ENCODE measurements at places on chromosomes 13 and 19.

GRCh38 chr19:39497996-39498797, 550 bp upstream of the DLL3 start:
- no peak for DNase-seq

GRCh38 chr19:34172661-34173192, 423 bp downstream of the LSM14A start:
- DNase-seq = peak; percentile 34

GRCh38 chr13:59230484-59231264, 933.1 kb downstream of the DIAPH3 start:
- no peak for DNase-seq

GRCh38 chr13:44908712-44909111, 80.6 kb downstream of the NUFIP1 start:
- DNase-seq = no peak

- DNase-seq = no peak
These were observed 3.2 kb upstream of the ZNF850 start for GRCh38 chr19:36775768-36776167.

- DNase-seq = no peak
These were observed 13.8 kb downstream of the DDX39A start for GRCh38 chr19:14405380-14405757.

GRCh38 chr13:89749888-89750287, 1597.6 kb upstream of the MIR17HG start:
- no peak for DNase-seq

DNA sequence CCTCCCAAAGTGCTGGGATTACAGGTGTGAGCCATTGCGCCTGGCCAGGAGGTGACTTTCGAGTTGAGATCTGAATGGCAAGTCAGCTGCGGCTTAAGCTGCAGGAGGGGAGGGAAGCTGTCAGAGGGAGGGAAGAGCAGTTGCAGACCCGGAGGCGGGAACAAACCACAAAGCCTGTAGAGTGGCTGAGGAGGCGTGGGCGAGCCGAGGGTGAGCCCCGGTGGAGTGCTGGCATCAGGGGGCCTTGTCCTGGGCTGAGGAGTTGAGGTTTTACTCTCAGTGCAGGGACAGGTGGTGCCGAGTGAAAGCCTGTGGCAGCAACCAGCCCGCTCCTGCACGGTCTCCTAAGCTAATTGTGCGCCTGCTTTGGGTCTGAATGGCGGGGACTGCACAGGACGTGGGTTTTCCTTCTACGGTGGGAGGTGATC, 24.2 kb downstream of the PPP1R37 start:
- no peak for DNase-seq

DNA sequence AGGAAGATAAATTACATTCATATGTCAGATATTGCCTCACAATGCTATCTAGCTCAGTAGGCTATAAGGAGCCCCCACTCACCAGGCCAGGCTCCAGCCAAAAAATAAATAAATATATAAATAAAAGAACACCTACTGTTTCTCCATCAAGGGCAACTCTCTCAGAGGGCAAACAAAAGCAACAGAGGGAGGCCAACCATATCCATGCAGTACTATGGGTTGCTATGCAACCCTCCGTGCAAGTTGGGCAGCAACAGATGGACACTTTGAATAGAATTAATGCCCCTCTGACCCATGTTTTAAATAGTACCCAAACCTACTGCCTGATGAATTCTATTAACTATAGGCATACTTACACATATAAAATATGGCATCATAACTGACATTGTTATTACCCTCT, 279.8 kb upstream of the EDNRB start:
- DNase-seq = no peak

- DNase-seq = peak; percentile 42
These were observed 326.1 kb upstream of the TSHZ3 start for GRCh38 chr19:31675193-31675913.

- DNase-seq = no peak
These were observed 46.8 kb downstream of the LATS2 start for GRCh38 chr13:21014502-21015170.

- no peak for DNase-seq
These were observed 46.8 kb downstream of the PTPRS start for GRCh38 chr19:5293612-5294378.

GRCh38 chr13:21541271-21541670, 62.7 kb downstream of the MICU2 start:
- DNase-seq = no peak

GRCh38 chr13:100392709-100393630, 195.6 kb downstream of the GGACT start:
- DNase-seq = peak; percentile 78

DNA sequence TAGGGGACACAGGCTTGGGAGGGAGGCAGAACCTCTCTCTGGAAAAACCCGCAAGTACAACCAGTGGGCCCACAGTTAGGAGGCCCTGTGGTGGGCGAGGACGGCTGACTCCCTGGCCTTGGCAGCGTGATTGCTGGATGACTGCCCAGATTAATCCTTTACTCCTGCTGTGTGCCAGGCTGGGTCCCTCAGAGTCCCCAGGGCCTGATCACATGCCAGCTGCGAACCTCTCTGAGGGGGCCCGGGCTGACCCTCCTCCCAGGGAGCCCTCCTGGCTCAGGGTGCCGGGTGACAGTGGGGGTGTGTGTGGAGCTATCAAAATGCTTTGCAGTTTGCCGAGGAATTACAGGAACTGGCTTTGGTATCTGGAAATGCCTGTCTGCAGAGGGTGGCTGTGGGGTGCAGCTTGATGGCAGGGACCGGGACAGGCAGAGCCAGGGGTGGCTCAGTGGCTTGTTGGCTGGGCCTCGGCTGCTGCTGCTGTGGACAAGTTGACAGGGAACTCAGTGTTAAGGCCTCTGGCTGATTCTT, 48.9 kb downstream of the DNM2 start:
- DNase-seq = peak; percentile 33

- DNase-seq = no peak
These were observed 1.1 kb downstream of the SULT2A1 start for GRCh38 chr19:47885067-47885463.

DNA sequence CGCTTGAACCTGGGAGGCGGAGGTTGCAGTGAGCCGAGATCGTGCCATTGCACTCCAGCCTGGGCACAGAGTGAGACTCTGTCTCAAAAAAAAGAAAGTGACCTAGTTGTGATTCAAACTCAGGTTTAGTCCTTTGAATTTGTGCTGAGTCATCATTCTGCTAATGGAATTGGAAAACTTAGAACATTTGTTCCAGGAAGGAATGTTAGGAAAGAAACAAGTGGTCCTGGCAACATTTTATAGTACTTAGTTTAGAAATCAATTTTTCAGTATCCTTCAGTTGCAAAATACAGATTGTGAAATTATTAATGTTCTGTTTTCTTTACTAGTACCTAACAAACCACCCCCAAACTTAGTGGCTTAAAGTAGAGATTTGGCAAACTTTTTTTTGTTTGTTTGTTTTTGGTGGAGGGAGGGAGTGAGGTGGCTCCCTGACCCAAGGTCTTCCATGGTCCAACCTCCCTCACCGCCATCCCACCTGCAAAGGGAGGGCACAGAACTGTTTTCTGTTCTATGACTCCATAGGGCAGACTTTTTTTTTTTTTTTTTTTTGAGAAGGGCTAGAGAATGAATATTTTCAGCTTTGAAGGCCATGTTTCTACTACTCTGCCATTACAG, 9.2 kb upstream of the SULT2A1 start:
- DNase-seq = no peak

DNA sequence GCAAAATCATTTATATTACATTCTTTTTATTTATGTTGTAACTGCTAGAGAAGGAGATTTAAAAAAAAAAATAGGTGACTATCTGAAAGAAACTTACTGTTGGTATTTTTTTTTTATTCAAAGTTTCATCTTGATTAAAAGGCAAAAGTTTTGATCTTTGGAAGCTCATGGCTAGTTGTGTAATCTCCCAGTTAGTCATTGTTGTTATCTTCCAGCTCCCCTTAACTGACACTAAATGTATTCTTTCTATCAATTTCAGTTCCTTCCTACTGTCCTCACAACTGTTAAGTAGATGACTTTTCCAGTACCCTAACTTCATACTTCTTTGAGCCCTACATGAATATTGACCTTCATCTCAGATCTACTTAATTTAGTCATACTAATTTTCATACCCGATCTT, 71.1 kb downstream of the PIBF1 start:
- DNase-seq = no peak

- DNase-seq = no peak
These were observed 1633.5 kb downstream of the SLITRK1 start for GRCh38 chr13:82248762-82249161.

DNA sequence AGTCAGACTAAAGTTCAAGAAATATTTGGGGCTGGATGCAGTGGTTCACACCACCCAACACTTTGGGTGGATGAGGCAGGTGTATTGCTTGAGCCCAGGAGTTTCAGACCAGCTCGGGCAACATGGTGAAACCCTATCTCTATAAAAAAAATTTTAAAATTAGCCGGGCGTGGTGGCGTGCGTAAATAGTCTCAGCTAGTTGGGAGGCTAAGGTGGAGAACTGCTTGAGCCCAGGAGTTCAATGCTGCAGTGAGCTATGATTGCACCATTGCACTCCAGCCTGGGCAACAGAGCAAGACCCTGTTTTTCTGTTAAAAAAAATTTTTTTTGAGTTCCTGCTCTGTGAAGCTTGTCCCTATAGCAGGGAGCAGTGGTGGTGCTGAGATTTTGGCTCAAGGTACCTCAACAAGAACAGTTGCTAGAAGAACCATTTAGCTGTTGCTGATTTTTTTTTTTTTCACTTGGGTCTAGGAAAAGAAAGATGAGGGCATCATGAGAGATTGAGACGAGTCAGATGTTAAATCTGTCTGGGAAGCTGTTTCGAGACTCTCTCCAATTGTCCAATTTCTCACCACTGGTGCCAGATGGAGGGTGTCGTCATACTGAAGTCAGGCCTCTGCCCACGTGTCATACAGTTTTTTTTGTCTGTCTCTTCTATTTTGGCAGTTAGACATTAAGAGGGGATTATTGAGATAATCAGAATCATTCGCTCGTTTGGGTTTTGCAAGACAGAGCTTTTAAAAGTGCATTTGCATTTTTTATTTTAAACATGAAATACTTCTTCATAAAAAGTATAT, 3.7 kb downstream of the SLC25A42 start:
- DNase-seq = no peak

DNA sequence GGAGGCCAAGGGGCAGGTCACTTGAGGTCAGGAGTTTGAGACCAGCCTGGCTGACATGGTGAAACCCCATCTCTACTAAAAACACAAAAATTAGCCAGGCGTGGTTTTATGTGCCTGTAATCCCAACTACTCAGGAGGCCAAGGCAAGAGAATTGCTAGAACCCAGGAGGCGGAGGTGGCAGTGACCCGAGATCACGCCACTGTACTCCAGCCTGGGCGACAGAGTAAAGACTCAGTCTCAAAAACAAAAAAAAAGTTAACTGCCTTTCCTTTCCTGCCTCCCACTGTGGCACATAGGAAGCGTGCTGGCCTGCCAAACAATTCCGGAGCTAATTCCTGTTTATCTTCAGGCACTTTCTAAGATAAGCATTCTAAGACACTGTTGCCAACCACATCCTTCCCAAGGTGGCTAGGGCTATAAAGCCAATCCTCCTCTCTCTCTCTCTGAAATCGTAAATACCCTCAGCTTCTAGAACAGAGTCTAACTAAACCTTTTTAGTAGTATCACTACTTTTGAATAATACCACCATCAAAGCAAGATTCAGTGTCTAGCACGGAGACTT, 21.6 kb downstream of the SLC25A30 start:
- no peak for DNase-seq

DNA sequence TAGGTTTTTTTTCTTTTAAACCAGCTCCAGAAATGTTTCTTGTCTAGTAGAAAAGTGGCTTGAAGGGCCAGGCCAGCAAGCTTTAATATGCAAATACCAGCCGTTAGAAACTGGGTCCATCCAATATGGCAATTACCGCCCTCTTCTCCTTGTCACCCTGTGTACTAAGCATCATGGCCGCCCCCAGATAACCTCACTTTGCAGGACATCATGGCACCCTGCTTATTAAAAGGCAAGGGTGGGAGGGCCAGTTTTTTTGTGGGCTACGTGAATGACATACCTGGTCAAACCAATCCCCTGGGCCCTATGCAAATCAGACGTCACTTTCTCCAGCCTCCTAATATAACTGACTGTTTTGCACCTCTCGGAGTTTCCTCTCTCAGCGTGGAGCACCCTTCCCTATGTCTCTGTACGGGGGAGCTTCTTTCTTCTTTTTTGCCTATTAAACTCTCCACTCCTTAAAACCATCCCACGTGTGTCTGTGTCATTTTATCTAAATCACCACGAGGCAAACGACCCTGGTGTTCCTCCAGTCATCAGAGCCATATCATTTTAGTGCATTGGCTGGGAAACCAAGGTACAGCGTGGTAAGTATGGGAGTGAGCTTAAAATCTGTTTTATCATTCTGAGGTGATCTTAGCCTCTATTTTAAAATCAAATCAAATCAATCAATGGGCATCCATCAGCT, 27.7 kb downstream of the OXGR1 start:
- no peak for DNase-seq

DNA sequence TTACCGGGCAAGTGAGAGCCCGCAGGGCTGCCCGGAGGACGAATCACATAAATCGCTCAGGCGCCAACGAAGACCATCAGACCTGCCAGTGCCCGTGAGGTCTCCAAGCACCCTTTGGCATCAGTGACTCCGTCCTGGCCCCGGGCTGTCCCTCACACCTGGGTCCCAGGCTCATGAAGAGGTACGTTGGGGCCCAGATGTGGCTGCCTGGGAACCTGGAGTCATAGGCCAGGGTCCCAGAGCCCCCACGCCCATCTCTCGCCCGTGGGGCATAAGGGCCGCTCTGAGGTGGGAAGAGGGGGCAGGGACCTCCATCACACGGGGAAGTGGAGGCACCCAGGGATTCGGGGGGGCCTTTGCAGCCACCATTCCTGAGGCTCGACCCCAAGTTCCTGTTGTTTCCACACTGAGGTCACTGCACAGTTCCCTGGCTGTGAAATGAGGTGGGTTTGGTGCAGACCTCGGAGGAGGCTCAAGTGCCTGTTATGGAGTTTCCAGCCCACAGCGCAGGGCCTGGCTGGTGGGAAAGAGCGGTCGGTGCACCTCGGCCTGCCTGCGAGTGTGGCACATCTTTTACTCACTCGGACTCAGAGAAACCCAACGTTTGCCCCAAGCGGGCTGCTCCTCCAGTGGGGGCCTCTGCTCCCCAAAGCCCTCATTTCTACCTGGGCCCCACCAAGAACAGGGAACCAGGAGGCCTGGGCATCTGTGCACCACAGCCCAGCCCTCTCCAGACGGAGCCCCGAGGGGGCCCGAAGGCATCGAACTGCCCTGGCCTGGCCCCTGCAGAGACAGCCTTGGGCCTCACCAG, 35.9 kb upstream of the C13orf46 start:
- DNase-seq = no peak

DNA sequence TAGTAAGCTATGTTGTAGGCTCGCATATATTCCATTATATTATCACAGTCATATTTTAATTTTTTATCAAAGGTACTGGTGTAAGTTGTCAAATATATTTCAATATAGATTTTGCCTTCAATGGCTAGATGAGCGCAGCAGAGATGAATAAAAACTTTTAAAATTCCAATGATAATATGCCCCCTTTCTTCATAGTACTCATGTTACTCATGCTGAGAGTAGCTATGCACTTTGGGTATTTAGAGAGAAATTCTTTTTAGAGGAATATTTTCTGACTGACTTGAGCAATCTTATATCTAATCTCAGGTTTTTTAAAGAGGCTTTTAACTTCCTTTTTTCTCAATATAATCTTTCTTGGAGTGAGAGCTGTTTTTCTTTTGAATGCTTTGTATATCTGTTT, 11.4 kb downstream of the ZNF254 start:
- DNase-seq = no peak

GRCh38 chr13:65724226-65724625, 1505.9 kb downstream of the PCDH9 start:
- no peak for DNase-seq

All from H54 (cell line).